ENCODE measurements at places on chromosomes 2 and 18. TPM values are rescaled to one million over a fixed set of nuclear protein-coding genes. Genes with fewer than 3 reads are reported as not detected.

The BUB1 gene
- total RNA-seq: 45.8 TPM

The UGT1A1 gene
- total RNA-seq: not detected

The LAPTM4A gene
- total RNA-seq: 221 TPM

The RPRM gene
- total RNA-seq: not detected

The TANC1 gene
- 12.9 TPM for total RNA-seq

DNA sequence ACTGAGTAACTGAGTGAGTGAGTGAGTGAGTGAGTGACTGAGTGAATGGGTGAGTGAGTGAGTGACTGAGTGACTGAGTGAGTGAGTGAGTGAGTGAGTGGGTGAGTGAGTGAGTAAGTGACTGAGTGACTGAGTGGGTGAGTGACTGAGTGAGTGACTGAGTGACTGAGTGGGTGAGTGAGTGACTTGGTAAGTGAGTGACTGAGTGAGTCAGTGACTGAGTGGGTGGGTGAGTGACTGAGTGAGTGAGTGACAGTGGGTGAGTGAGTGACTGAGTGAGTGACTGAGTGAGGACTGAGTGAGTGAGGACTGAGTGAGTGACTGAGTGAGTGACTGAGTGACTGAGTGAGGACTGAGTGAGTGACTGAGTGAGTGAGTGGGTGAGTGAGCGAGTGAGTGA, 13.9 kb downstream of the MAL start:
- no peak for DNase-seq

DNA sequence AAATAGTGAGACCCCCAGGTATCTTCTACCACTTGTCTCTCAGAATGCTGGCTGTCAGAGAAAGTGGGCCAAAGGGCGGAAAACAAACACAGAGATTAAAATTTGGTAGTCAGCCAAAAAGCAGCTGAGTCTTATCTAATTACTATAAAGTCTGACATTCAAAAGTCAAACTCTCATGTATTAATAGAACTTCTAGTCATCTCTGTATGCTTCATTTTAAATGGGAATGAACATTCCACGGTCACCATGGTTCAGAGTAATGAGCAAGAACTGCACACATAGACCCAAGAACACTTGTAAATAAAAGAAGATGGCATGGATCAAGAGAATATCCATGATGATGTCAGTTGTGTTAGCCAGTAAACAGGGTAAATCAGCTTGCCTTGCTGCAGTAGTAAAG, 1267.0 kb upstream of the CHAC2 start:
- no peak for DNase-seq

DNA sequence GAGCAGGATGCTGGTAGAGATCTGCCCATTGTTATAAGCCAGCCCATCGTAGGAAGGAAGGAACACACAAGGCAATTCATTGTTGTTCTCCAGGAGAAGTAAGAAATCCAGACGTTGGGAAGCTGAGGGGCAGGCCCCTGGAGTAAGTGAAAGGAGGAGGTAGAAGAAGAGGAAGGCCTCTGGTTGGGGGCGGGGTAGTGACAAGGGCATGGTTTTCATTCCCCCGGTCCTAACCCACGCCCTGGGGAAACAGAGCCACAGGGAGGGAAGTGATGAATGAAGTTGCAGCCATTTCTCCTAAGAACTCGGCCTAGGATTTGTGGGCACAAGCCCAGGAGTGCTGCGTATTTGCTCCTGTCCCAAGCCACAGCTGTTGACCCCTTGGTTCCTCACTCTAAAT, 18.0 kb downstream of the LBH start:
- no peak for DNase-seq

DNA sequence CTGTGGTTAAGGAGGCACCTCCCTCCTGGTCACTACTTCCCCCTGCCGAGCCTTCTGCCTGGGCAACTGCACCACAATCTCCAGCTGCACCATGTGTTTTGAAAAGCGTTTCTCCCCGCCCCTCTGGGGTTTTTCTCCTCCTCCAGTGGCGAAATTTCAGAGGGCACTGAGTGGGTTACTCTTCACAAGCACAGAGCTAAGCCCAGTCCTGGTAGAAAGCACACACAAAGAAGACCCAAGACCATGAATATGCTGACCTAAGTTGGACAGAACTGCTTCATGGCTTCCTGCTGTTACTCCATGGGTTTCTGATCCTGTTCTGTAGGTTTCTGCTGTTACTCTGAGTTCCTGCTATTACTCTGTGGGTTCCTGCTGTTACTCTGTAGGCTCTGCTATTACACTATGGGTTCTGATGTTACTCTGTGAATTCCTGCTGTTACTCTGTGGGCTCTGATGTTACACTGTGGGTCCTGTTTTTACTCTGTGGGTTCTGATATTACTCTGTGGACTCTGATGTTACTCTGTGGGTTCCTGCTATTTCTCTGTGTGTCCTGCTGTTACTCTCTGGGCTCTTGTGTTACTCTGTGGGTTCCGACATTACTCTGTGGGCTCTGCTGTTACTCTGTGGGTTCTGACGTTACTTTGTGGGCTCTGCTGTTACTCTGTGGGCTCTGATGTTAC, 216.6 kb downstream of the RTP5 start:
- DNase-seq: peak; percentile 1

DNA sequence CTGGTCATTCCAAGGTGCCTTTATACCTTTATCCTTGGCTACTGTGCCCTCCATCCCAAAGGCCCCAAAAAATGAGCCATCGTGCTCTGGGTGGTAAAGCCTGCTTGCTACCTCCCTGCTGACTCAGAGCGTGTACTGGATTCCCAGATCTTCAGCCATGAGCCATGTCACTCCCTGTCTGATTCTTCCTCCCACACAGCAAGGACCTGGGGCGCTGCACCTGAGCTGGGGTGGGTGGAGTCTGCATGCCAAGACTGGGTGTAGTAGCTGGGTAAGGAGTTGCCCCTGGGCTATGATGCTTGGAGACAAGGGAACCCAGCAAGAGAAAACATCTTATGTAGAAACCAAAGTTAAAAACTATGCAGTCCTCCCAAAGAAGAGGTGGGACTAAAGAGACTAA, 37.2 kb upstream of the APCDD1 start:
- DNase-seq: no peak

DNA sequence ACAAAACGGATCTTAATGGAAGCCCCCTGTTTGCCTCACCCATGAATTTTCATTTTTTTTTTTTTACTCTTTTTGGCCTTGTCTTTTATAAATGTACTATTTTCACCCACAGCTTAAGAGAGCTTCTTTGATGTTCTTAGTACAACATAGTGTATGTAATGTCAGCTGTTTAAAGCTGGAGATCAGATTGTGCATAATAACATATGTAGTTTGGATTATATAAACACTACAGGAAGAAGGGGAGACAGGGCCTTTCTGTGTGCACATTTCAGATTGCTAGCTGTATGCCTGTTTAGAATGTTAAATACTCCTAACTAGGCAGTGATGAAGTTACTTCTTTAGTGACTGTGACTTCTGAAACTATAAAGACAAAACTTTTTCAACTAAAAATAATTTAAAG, 2.1 kb upstream of the TANC1 start:
- peak; percentile 50 for DNase-seq

GRCh38 chr2:224209555-224210285, 170.6 kb upstream of the SERPINE2 start:
- no peak for DNase-seq

DNA sequence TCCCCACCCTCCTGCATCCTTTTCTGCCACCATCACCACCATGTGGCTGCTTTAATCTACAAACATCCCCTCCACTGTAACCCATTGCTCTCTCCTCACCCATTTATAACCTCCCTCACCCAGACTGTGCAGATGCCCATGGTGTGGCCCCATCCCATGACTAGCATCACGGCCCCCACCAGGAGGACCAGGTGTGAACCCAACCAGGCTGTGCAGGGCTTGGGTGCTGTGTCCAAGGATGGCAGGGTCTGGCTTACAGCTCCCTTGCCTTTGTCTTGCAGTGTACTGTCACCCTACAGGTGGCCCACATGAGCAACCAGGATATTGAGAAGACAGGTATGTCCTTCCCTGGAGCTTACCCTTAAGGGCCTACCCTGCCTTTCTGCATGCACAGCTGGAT, 6.8 kb downstream of the FER1L5 start:
- DNase-seq: no peak
